ENCODE measurements at places on chromosomes 6 and 20.
A peak's percentile ranks its signal among the peaks of the same experiment; 100 is the strongest.

DNA sequence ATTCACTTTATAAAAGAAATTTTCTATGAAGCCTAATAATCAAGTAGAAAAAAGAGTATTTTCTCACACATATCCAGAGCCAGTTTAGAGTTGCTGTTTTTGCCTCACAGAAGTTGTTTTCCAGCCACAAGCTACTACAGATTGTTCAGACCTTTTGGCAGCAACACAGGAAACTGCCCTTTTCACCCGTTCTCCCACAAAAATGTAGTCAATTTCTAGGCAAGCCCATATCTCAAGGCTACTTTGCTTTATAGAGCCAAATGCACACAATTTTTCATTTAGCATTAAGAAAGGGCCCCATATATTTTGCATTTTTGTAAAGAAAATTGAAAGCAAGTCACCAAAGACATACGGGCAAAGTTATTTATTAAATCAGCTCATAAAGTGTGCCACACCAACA is 49.5 kb downstream of the EPB41L2 start:
- DNase-seq: no peak

DNA sequence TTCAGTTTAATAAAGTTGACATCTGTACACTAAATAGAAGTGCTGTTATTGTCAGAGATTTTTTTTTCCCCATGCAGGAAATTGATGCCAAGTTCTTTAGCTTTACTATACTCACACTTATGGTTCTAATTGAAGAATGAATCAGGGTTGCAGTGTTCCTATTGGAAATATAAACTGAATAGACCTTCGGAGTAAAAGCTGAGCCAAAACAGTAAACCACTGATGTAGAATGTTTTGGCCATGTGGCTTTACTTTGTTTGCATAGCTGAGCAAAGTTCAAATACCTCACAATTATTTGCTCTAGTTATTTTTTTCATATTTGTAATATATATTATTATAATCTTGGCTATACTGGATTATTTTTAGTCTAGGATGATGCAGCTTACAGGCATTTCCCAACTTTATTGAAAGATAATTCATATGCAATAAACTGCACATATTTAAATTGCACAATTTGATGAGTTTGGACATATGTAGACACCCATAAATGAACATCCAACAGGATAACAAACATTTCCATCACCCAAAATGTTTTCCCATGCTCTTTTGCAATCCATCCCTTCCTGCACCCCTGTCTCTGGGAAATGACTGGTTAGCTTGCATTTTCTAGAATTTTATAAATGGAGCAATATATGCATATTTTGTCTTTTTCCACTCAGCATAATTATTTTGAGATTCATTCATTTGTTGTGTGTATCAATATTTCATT is 105.8 kb upstream of the NOX3 start:
- no peak for DNase-seq

DNA sequence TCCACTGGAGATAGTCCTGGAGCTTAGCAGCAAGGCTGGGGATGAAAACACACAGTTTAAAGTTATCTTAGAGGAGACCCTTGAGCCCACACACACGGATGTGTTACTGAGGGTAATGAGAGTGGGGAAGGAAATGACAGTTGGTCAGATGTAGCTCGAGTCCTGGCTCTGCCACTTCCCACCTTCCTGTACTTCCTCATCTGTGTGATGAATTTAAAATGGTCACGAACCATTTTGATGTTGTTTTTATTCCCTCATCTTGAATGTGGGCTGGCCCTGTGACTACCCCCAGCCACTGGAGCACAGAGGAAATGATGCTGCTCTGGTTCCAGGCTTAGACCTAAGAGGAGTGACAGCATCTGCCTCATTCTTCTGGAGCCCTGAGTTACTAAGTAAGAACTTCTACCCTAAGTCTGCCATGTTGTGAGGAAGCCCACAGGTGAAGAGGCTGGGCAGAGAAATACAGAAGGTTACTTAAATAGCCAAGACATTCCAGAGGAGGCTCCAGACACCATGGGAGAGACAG is 141.2 kb downstream of the NRN1 start:
- peak; percentile 22 for DNase-seq

DNA sequence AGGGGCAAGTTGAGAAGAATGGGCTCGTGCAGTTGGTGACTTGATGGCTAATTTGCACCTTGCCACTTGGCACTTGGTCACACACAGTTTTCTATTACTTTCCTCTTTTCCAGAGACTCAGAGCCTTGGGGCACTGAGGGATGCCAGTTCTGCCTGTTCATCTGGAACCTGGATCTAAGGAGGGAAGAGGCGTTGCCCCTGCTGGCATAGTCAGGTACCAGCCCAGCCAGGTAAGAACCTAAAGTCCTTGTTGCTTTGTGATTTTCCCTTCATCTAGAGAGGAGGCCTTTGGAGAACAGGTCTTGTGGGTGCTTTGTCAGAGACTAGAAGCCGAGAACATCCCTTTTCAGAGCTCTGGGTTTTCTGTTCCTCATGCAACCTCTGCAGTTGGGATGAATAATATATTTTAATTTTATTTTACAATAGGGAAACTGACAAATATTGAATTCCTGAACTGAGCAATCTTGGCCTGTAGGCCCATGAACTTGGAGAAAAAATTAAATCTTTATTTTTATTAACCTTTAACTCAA is 11.4 kb downstream of the SYTL3 start:
- no peak for DNase-seq
